ENCODE measurements at places on chromosomes 2 and 18.

GRCh38 chr18:63951302-63951705, 2.2 kb downstream of the HMSD start:
- DNase-seq = no peak

- no peak for DNase-seq
Measured at GRCh38 chr18:48675912-48676311, 137.1 kb downstream of the CTIF start.

GRCh38 chr2:215982465-215982875, 30.9 kb downstream of the MREG start:
- DNase-seq = no peak

GRCh38 chr2:54611830-54612545, 111.5 kb upstream of the EML6 start:
- DNase-seq = no peak

DNA sequence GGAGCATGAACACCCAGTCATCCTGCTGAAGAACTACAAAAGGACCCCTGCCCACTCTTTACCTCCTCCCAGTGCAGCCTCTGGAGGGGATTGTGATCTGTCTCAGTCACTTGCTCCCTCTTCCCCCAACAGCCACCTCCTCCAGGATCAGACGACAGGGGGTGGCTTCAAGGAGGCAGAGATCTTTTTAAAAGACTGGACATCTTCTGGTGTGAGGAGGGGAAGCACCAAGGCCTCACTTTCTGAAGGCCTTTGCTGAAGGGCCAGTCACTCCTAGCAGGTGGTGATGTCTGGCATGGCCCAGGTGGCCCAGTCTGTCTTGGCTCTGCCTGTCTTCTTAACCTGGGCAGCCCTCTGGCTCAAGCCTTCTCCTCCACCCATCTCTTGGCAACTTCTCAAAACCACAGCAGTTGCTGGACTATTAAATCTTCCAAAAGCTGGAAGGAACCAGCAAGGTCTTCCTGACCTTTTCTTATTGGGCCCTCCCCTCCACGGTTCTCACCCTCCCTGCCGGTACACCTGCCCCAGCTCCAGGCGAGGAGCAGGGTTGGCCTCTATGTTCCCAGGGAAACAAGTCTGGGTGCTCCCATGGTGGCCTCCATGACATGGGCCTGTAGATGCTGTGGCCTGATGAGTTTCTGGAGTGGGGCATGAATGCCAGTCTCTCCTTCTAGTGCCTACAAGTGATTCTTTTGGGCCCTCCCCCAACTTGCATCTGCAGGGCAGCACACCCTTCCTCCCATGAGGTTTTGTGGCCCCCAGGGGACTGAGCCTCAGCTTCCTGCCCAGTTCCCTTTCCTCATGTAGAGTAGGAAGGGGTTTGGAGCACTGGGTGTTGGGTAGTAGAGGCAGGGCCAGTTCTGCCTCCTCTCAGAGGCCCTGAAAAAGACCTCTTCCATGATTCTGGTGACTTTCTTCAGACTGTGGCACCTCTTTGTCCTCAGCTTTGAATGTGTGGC, 5.0 kb upstream of the ATP6V1B1 start:
- no peak for DNase-seq

DNA sequence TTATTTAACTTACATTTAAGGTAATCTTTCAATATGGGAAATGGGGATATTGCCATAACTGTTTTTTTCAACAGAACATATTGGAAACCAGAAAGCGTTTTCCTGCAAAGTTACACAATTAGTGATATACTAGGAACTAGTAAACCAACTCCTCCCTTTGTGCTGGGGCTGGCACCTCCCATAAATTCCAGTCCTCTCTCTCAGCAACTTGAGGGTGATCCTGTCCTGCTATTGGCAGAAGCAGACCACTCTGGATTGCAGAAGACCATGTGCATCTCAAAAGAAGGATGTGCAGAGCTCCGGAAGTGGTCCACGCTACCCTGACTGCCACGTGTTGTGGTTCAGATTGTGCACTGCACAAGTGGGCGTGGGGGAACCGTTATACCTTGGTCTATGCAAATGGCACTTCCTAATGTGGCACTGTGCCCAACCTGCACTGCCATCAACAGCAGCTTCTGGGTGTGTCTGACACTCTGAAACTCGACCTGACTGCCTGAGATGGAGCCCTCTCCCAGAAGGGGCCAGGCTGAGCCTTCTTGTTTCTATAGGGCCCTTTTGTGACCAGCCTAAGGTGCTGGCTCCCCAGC, 219.2 kb downstream of the ZNF516 start:
- DNase-seq = no peak

GRCh38 chr2:229340086-229340760, 69.1 kb upstream of the PID1 start:
- DNase-seq = no peak

GRCh38 chr2:127733816-127734537, 32.7 kb downstream of the SFT2D3 start:
- DNase-seq = no peak

GRCh38 chr18:79917853-79918614, 33.4 kb downstream of the SLC66A2 start:
- DNase-seq = no peak

DNA sequence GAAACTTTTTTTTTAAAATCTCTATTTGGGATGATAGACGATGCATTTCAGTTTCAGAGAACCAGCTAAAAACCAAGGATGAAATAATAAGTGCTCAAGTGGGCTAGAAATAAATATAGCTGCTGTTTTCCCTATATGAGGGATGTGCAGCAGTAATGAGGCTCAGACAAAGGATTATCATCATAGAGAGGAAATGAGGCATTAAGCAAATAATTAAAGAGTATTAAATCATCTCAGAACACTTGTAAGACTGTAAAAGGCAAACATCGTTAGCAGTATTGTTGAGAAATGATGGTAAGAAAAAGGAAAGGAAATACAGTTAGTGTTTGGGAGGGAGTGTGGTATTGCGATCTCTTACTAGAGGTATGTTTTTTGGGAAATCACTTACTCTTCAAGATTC, 233.5 kb downstream of the TGIF1 start:
- DNase-seq = no peak

DNA sequence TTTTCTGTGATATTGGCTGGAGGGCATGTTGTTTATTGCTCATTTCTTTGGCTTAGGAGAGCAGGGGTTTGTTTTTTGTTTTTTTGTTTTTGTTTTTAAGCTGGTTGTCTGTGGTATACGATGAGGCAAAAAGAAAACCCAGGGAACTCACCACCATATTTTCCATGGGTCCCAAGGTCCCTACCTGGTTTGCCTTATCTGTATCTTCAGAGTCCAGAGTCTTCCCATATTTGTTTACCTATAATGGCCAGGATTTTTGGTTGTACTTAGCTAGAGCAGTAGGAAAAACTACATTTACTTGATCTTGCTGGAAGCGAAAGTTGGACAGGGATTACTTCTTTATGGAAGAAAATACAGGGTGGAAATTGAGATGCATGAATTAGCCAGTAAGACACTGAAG, 9.5 kb downstream of the LCLAT1 start:
- DNase-seq = no peak

DNA sequence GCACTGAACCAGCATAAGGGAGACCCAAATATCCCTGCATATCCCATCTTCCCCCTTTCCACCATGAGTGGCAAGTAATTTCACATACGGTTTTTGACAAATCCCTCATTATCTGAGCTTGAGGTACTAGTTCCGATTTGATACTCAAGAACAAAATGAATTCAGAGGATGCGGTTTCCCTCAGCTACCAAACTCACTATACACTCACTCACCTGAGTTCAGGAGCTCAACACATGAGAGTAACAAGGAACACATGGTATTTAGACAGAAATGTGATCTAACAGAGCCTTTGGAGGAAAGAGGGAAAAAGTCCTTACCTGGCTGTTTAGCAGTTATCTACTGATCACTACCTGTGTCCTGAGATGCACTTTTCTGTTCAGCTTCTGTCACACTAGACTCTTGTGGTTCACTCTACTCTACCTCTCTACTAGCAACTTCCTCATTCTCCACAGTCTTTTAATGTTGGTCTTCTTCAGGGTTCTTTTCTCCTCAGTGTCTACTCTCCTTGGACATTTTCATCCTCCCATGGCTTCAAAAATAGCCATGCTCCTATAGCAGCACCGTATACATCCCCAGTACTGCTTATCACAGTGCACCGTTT, 25.1 kb downstream of the ASXL2 start:
- DNase-seq = no peak

- no peak for DNase-seq
Measured at GRCh38 chr2:40321016-40321623, 130.8 kb downstream of the SLC8A1 start.

GRCh38 chr2:131521961-131522781, 5.5 kb upstream of the CCDC74A start:
- DNase-seq = no peak

- no peak for DNase-seq
Measured at GRCh38 chr2:60337142-60337497, 216.3 kb downstream of the BCL11A start.

DNA sequence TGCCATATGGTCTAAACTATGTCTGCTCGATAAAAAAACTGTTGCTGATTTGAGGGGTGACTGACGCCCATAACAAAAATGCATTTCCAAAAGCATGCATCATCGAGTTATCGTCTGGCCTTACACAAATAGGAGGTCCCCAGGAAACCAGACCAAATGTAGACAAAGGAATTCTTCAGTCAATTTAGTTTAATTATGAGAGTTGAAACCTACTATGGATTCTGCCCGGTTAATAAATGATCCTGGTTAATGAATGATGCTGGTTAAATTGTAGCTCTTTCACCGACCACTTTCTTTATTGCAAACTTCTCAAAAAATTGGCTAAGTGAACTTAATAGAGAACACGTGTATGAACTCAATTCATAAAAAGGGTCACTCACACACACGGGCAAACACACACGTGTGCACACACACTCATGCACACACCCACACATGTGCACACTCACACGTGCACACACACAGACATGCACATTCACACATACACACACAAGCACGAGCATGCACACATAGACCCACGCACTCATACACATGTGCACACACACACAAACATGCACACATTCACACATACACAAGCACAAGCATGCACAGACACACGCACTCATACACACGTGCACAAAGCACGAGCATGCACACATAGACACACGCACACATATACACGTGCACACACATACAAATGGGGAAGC, 59.0 kb upstream of the SALL3 start:
- no peak for DNase-seq

- DNase-seq = no peak
Measured at GRCh38 chr2:28117104-28117596, 226.6 kb downstream of the BABAM2 start.

DNA sequence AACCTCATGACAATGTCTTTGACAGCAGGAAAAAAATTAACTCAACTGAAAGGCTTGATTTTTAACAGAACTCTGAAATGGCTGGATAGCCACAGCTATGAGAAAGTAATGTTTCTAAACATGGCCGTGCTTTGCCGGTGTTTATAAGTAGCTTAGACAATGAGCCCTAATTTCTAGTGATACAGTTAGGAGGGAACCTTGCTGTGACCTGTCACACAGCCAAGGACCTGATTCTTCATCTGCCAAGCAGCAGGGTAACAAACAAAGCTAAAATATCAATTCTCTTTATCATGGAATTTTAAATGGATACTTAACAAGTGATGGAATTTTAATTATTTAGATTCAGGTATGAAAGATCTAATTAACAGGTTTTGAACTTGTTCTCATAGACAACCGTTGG, 24.3 kb upstream of the DYNC2LI1 start:
- no peak for DNase-seq

DNA sequence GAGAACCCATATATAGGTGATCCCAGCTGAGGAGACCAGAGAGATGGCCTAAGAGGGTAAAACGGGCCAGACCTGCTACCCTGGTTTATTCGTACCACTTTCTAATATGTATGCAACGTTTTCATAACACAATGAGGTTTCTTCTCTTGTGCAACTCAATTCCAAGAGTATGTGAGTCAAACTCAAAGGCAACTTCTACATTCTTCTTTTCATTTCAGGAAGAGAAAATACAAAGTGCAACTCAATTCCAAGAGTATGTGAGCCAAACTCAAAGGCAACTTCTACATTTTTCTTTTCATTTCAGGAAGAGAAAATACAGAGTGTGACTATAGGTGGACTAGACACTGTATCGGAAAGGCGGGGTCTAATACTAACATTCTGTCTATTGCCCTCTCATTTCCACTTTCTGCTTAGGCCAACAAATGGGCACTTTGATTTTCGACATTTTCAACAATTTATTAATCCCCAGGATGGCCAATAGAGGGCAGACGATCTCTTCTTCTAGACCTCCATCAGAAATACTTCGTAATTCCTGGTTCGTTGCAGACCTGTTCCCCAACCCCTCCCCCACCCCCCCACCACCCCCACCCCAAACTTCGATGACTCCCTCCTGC, 3.7 kb upstream of the CRIM1 start:
- peak; percentile 31 for DNase-seq

DNA sequence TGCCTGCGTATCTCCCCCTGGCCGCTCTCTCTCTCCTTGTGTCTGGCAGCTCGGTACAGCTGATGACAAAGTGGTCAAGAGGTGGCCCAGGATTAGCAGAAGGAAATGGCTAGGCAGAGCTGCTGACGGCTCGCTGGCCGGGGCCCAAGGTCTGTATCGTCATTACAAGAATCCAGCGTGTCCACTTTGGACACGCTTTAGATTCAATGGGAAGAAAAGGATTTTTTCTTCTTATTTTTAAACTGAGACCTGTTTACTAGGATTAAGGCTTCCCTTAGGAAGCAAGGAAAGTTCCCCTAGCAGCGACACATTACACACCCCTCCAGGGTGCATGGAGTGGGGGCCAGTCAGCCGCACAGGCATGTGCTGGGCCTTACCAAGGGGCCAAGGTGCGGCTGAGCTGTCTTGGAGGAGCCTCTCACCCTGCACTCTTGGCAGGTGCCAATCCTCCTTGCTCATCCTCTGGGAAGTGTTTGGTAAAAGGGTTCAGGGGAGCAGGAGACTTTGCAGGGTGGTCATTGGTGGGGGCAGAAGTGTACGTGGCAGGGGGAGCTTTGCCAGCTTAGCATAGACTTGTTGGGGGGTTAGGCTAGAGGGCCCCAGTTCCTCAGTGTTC, 76.8 kb downstream of the POLR1A start:
- no peak for DNase-seq

GRCh38 chr2:26363323-26363722, 16.7 kb upstream of the ADGRF3 start:
- no peak for DNase-seq

All from T-helper 2 cell (primary cell).